Esophagus squamous epithelium (tissue), 5 donors: ENCODE measurements at places on chromosomes 12 and 14.

GRCh38 chr14:96626121-96626768, 124.1 kb downstream of the PAPOLA start:
- DNase-seq: no peak

DNA sequence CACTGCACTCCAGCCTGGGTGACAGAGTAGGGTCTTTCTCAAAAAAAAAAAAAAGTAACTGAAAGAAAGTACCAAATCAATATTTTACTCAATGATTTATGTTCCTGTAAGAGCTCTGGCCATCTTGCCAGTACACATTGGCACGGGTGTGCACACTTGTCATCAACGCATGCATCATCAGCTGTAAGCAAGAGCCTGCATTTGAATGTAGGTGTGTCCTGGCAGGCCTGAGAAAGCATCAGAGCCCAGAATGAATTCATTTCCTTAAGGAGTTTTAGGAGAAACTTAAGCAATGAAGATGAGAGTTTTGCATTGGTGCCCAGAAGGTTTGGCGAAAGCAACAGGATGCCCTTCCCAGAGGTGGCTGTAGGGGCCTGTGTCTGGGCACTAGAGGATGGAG, 88.5 kb upstream of the FZD10 start:
- no peak for DNase-seq

- DNase-seq: no peak
Measured at GRCh38 chr12:113306382-113306781, 28.5 kb downstream of the SLC8B1 start.

DNA sequence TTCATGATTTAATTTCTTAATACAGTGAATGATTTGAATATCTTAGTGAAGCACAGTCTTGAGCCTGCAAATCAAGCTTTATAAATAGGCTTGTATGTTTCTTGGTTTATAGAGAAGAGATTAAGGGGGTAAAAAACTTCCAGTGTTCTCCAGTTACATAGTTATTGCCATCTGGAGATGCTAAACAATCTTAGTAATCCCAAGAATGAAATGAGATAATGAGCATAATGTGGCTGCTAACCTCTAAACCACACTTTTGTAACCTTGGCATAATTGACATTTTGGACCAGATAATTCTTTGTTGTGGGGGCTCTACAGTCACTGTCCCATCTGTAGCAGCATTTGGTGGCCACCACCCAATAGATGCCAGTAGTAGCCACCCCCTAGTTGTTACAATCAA, 316.8 kb downstream of the CCDC91 start:
- DNase-seq: no peak

DNA sequence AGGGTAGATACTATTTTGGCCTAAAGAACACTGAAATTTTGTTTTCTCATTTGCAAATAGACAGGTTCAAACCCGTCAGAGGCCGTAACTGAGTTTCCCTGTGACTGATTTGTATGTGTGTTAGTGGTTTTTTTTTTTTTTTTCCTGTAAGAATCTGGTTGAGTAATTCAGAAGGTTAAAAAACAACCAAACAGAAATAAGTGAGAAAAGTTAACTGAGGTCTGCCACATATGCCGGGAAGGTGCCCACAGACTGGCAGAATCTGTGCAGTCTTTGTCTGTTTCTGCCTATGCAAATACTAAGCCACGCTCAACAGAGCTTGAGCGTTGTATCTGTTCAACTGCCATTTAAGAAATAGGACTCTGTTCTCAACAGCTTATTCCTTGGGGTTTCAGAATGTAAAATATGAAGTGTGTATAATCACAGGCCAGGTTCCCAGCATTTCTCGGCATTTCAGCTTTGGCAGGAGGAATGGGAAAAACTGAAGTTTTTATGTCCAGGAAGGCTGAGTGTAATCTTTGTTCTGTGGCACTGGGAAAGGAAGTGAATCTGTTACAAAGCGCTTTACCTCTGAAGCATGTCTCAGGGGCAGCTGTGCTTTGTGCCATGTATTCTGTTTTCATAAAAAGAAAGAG, 181.9 kb downstream of the PRKCH start:
- DNase-seq: no peak
